ENCODE measurements at places on chromosomes 3 and 15. TPM values are rescaled to one million over a fixed set of nuclear protein-coding genes. Genes with fewer than 3 reads are reported as not detected.

Gene POMGNT2
- 15.4 TPM for total RNA-seq

Gene OXNAD1
- total RNA-seq = 17.3 TPM

Gene FGD5
- total RNA-seq = 40.1 TPM

Gene OSBPL10
- total RNA-seq = 89.3 TPM

Gene FAM43A
- 11.4 TPM for total RNA-seq

Gene TXNRD3
- total RNA-seq = 12.1 TPM
